GM04503 (cell line): ENCODE measurements at places on chromosomes 6 and 20.

DNA sequence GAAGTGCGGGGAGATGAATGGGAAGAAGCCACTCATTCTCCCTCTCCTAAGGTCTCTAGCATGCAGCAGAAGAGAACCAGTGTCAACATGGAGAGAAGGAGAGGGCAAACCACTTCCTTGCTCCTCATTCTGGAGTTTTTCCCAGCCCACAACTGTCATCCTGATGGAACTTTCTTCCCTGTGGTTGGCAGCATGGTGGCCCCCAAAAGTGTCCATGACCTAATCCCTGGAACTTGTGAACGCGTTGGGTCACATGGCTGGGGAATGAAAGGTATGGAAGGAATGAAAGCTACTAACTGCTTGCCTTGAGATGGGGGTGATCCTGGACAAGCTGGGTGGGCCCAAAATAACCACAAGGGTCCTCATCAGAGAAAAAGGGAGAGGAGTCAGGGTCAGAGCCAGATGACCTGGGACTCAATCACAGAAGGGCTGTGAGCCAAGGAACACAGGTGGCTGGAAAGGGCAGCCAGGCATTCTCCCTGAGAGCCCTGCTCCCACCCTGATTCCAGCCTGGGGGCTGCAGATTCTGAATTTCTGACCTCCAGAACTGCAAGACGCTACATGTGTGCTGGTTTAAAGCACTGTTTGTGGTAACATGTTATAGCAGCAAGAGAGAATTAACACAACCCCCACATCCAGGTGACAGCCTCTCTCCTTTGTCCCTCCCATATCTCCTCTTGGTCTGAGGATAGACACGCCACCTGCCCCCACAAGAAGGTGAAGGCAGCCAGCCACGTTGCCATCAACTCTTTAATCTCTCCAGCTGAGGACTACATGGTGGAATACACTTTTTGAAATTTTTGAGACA lies 63.2 kb downstream of the PYGB start:
- peak; percentile 87 for DNase-seq

DNA sequence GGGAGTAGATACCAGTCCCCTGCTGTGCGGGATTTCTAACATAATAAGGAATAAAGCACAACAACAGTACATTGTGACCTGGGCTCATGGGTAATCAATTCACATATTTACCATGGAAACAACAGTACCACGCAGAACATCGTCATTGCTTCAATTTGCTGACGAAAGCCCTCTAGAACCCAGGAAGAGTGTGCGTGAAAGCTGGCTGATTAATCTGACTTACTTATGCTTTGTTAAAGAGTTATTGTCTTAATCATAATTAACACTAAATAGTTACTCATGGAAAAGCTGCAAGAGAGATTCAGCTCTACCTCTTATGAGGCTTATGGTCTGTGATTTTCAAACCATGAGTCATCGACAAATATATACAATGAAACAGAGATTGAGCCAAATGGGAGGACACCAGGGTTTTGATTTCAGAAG lies 644.3 kb upstream of the AGPAT4 start:
- no peak for DNase-seq

GRCh38 chr6:46584586-46584985 lies 68.0 kb downstream of the CYP39A1 start:
- no peak for DNase-seq

GRCh38 chr6:167797011-167797471 lies 29.7 kb upstream of the AFDN start:
- DNase-seq = no peak

DNA sequence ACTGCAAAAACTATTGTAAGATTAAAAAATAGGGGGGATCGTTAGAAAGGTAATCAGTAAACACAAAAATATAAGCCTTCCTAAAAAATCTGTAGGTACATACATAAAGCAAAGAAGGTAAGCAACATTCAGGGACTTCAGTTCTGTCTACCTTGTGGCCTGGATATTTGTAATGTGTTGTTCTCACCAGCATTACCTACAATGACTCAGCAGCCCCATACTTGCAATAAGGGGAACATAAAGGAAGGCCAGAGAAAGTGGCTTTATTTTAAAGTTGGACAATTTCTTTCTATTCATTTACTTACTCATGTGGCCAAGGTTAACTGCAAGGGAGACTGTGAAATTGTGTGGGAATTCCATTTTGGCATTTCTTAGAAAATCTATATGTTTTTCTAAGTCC lies 277.2 kb upstream of the PREP start:
- no peak for DNase-seq

GRCh38 chr6:148999501-148999900 lies 252.7 kb downstream of the UST start:
- DNase-seq = no peak

GRCh38 chr6:157200117-157200516 lies 123.2 kb downstream of the TMEM242 start:
- no peak for DNase-seq

DNA sequence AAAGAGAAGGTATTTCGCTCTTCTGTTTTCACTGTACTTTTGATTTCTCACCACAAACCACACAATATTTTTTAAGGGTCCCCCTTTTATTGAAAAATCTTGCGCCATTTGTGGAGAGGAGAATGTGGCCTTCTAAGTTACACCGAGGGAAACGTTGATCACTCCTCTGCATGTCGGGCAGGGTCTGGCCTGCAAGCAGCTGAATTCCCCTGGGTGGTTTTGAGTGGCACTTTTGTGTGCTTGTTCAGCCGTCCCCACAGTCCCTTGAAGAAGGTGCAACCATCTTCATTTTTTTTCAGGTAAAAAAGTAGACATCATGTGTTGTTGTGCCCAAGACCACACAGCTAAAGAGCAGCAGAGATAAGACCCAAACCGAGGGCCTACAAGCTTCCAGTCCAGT lies 6.1 kb downstream of the GPR31 start:
- no peak for DNase-seq

DNA sequence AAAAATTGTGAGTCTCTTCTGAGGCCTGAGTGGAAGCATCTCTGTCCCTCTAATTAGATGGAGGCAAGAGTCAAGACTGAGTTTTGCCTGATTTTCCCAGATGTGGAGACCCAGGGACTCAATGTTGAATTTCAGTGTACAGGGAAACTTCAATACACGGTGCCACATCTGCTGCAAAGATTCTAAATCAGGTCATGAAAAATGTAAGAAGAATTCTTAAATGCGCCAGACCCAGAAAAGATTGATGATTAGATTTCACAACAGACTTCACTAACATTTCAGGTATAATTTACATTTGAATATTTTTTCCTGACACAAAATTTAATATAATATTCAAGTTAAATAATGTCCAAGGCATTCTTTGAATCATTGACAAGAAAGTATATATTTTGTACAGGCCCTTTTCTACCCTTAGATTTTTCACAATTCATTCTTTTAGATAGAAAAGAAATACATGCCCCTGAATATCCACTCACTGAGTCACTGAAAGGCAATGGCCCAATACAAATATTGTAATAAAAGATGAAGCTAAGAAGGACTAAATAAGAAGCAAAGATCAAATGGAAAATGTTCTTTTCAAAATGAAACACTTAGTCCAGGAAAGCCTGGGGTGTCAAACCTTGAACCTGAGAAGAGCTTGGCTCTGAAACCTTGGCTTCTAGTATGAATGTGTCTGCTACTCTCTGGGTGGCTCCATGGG lies 18.2 kb upstream of the HDGFL1 start:
- no peak for DNase-seq

DNA sequence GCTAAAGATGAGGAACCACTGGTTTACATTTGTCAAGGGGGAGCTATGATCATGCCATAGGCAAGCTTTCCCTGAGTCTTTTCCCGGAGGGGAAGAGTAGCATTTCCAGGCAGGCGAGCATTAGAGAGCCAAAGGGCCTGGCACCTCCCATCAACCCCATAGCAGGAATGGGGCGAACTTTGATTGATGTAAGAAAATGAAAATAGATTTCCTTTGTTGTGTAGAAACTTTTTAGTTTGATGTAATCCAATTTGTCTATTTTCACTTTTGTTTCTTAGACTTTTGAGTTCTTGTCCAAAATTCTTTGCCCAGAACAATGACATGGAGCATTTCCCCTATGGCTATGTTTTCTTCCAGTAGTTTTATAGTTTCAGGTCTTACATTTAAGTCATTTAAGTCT lies 85.2 kb downstream of the CDH26 start:
- no peak for DNase-seq

DNA sequence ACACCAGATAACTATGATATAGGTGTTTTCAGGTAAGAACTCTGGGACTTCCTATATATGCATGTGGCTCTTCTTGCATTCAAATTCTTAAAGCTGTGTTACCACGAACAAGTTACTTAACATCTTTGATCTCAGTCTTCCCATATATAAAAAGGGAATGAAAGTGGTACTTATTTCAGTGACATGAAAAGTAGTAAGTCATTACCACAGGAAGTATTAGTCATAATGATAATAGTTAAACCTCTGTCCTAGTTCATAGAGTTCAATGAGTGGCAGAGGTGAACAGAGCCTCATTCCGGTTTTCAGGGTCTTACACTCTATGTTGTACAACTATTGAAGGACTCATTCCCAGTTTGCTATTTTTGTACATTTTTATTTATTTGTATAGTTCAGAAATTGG lies 237.0 kb downstream of the NKAIN2 start:
- no peak for DNase-seq

- DNase-seq = no peak
Observed at GRCh38 chr6:32570363-32570905, 19.2 kb downstream of the HLA-DRB1 start.

- no peak for DNase-seq
Observed at GRCh38 chr20:61874421-61875068, 191.1 kb downstream of the TAF4 start.

GRCh38 chr6:26336355-26337198 lies 28.4 kb upstream of the BTN3A2 start:
- no peak for DNase-seq

DNA sequence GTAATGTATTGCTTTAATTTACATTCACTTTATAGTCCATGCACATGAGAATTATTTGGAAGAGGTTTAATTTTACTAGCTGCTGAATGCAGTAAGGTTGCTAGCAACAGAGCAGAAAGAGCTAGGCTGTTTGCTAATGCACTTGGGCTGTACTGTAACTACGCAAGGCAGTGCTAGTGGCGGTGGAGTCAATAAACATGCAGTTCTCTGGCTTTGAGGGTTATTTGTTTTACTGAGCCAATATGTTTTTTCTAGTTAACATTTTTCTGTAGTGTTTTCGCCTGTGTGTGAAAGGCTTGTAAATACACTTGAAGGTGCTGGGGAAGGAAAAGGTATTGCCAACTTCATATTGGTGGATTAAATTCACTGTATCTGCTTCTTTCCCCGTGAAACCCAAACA lies 112.8 kb downstream of the BTBD3 start:
- DNase-seq = no peak

- no peak for DNase-seq
Observed at GRCh38 chr6:34534656-34535055, 21.5 kb downstream of the SPDEF start.

- no peak for DNase-seq
Observed at GRCh38 chr6:29477923-29478450, 9.8 kb downstream of the MAS1L start.

DNA sequence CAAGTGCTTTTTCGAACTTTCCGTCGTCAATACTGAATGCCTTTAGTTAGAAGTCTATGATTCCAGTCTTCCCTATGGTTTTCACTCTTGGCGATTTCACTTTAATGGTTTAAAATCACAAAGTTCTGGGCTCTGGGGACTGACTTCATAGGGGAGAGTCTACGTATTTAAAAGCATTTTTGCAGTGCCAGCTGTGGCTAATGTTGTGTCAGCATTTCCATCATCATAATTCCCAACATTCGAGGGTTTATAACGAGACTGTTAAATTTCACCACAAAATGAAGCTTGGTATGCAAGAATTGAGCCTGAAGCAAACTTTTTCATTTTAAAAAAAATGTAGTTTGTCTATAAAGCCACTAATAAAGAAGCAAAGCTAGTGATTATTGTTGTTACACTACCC lies 242.7 kb downstream of the SOX4 start:
- DNase-seq = no peak

GRCh38 chr6:36368921-36369865 lies 18.3 kb downstream of the ETV7 start:
- DNase-seq = peak; percentile 93

- no peak for DNase-seq
Observed at GRCh38 chr6:130362128-130362527, 3.7 kb upstream of the TMEM200A start.
